ENCODE measurements at places on chromosomes 4 and X.

GRCh38 chrX:133594156-133594555, 178.9 kb upstream of the GPC4 start:
- no peak overlapping the region for H3K27ac ChIP-seq
- no peak for DNase-seq
- H3K4me3 ChIP-seq, result no peak overlapping the region

DNA sequence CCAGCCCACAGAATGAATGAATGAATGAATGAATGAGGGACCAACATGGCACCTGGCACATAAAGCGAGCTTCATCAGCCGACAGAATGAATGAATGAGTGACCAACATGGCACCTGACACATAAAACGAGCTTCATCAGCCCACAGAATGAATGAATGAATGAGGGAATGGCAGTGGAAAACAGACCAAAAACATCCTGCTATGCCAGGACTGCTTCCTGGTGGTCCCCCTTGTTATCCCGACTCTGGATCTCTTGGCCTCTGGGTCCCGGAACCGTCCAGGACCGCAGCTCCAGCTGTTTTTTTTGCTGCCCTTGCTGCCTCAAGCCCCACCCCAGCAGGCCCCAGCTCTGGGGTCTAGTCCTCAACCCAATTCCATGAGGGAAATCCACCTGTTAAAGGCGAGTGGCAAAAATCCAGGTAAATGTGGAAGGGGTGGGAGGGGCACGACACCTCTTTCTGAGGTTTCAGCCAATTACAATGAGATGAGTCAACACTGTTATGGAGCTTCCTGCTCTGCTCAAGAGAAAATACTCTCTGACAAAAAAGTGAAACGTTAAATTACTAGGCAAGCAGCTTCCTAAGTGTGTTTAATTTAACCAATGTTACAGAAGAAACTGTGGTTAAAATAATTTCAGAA, 72.0 kb upstream of the MTNR1A start:
- no peaks in the 10 kb centered on the region for H3K27me3 ChIP-seq
- H3K36me3 ChIP-seq, result peaks cover 3% of the 10 kb centered on the region
- no peak overlapping the region for H3K27ac ChIP-seq
- H3K4me1 ChIP-seq, result no peaks in the 10 kb centered on the region
- no peak overlapping the region for H3K4me3 ChIP-seq

DNA sequence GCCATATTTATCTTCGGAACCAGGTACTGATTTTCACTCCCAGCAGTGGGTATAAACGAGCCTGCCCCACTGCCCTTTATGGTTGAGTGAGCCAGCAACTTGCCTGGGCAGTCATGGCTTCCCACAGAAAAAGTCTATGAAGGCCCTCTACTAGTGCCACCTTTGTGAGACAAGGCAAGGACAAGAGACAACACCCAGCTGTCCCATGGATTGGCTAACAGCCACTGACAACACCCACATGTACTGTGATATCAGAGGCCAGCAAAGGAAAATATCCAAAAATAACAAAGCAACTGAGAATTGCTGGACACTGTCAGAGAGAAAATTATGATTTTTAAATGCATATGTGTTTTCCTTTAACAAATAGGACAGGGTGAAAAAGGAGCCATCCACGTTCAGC, 248.4 kb upstream of the TTC29 start:
- H3K27ac ChIP-seq, result no peak overlapping the region
- no peak for DNase-seq
- H3K27me3 ChIP-seq, result no peaks in the 10 kb centered on the region

- no peak overlapping the region for H3K4me3 ChIP-seq
- H3K27me3 ChIP-seq, result no peaks in the 10 kb centered on the region
- no peaks in the 10 kb centered on the region for H3K4me1 ChIP-seq
Observed at GRCh38 chrX:41518841-41519220, 71.7 kb downstream of the NYX start.

DNA sequence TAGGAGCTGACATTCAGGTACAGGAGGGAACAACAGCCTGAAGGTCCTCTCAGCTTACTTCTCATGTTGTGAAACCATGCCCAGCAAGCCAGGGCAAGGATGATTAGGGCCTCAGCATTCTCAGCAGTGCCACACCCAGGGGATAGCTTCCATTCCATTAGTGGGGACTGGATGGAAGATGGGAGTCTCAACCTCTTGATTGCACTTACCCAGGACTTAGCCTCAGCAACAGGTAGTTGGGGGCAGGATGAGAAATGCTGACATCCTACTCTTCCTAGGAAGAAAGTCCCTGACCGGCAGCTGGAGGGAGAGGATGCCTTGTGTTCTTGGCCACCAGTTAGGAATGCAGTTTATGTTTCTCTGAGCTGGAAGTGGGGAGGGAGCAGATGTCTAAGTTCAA, 8.8 kb upstream of the BEX3 start:
- no peaks in the 10 kb centered on the region for H3K27me3 ChIP-seq
- no peak overlapping the region for H3K27ac ChIP-seq
- H3K4me3 ChIP-seq, result no peak overlapping the region
- H3K4me1 ChIP-seq, result no peaks in the 10 kb centered on the region

DNA sequence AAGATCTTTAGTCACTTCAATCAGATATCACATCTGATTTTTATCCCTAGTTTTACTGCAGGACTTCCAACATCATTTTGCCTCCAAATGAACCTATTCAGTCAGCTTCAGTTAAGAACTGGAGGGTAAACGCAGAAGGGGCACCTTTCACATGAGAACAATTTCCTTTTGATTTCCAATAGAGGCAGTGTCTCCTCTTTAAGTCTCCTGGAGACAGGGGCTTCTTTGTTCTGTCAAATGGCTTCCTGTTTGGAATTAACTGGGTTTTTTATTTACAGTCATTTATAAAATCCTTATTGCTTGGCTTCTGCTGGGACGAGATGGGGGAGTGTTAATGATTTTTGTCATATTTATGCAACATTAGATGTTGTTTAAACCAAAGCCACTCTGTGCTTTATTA, 164.0 kb downstream of the STK32B start:
- no peak overlapping the region for H3K27ac ChIP-seq
- H3K4me1 ChIP-seq, result no peaks in the 10 kb centered on the region
- no peaks in the 10 kb centered on the region for H3K27me3 ChIP-seq
- no peak overlapping the region for H3K4me3 ChIP-seq
- no peak for DNase-seq
- H3K36me3 ChIP-seq, result no peaks in the 10 kb centered on the region

GRCh38 chr4:38804654-38805295, at the start of gene TLR1:
Gene TLR1 (minus strand): TSS chr4:38804791. CDS start chr4:38798831, 5,960 bp downstream.
- peak within 1 kb of the TSS; percentile 82 for H3K27ac ChIP-seq
- no peaks in the 10 kb centered on the region for H3K36me3 ChIP-seq
- no peaks in the 10 kb centered on the region for H3K27me3 ChIP-seq

- no peak overlapping the region for H3K27ac ChIP-seq
Observed at GRCh38 chrX:142977128-142977914, 48.4 kb upstream of the SPANXN4 start.

GRCh38 chr4:7878323-7878722, 61.3 kb downstream of the AFAP1 start:
- H3K36me3 ChIP-seq, result no peaks in the 10 kb centered on the region
- H3K27me3 ChIP-seq, result no peaks in the 10 kb centered on the region
- H3K4me1 ChIP-seq, result peaks cover 8% of the 10 kb centered on the region
- no peak overlapping the region for H3K4me3 ChIP-seq
- no peak for DNase-seq

DNA sequence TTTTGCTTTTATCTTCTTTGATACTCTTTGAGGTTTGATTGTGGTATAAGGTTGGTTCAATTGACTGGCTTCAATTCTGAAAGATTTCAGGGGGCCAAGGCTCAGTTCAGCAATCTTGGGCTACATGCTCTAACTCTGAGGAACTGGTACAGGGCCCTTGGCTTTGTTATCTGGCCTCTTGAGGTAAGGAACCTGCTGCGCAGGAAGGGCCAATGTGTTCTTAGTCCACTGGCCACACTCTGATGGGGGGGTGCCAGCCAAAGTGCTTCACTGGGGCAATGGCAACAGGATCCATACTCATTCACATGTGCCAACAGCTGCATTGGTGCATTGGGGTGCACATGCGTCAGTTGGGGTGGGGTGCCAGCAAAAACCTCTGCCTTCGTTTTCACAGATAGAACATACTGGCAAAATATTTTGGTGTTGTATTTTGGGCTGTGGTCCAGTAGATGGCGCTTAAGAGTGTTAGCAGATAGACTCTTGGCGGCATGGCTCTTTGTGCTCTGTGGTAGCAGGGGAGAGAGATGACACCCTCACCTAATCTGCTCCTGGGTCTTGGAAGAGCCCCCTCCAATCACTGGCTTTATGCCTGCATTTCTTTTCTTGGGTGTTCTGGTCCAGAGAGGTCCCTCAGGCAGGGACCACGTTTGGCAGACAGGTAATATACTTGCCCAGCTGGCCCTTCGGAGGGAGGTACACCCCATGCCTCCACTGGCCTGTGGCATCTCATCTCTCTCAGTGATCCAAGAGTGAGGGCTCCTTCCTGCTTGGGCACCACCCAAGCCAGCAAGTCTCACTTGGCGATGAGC, 42.9 kb downstream of the NDST3 start:
- H3K27ac ChIP-seq, result no peak overlapping the region
- no peaks in the 10 kb centered on the region for H3K36me3 ChIP-seq
- DNase-seq, result no peak
- no peaks in the 10 kb centered on the region for H3K4me1 ChIP-seq
- no peaks in the 10 kb centered on the region for H3K27me3 ChIP-seq
- no peak overlapping the region for H3K4me3 ChIP-seq

DNA sequence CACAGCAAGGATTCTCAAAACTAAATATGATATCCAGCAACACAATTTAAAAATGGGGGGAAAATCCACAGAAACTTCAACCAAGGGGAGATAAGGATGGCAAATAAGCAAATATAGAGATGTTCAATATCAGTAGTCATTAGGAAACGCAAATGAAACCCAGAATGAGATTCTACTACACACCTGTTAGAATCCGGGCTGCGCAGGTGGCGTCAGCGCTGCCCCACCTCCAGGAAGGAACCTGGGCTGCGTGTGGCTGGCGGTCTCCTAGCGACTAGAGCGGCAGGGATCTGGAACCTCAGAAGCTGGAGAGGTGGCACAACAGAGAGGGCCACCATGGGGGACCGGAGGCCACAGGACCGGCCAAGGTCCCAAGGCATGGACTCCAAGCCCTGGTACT, at the start of gene FAM47B:
FAM47B (plus strand) TSS at position 301 of the 400 bp plus-strand sequence; CDS start at position 337, 36 bp downstream.
- no peaks in the 10 kb centered on the region for H3K27me3 ChIP-seq
- no peak for DNase-seq
- no peak within 1 kb of the TSS for H3K4me3 ChIP-seq
- H3K36me3 ChIP-seq, result no peaks in the 10 kb centered on the region
- no peak within 1 kb of the TSS for H3K27ac ChIP-seq

GRCh38 chrX:319579-320125, 1.1 kb upstream of the GTPBP6 start:
- H3K27ac ChIP-seq, result no peak overlapping the region
- peaks cover 7% of the 10 kb centered on the region for H3K36me3 ChIP-seq
- H3K4me3 ChIP-seq, result peak overlapping the region; percentile 95

DNA sequence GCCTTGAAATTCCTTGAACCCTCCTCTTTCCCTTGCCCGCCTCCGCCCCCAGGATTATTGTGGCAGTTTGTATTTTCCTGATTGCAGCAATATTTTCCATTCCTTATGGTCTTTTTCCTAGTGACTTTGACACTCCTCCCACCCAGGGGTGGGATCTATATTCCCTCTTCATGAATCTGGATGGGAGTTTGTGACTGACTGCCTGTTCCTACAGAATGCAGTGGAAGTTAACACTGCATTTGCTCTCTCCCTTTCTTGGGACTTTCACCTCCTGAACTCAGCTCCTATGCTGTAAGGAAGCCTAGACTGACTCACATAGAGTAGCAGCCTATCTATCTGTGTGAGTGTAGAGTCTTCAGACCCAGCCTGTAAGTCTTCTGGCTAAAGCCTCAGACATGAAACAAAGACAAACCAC, 2.2 kb downstream of the FUNDC2 start:
- no peaks in the 10 kb centered on the region for H3K27me3 ChIP-seq
- no peaks in the 10 kb centered on the region for H3K4me1 ChIP-seq
- no peaks in the 10 kb centered on the region for H3K36me3 ChIP-seq

- H3K27ac ChIP-seq, result no peak overlapping the region
- H3K4me3 ChIP-seq, result no peak overlapping the region
- no peaks in the 10 kb centered on the region for H3K4me1 ChIP-seq
Observed at GRCh38 chr4:89579771-89580170, 257.2 kb downstream of the SNCA start.

DNA sequence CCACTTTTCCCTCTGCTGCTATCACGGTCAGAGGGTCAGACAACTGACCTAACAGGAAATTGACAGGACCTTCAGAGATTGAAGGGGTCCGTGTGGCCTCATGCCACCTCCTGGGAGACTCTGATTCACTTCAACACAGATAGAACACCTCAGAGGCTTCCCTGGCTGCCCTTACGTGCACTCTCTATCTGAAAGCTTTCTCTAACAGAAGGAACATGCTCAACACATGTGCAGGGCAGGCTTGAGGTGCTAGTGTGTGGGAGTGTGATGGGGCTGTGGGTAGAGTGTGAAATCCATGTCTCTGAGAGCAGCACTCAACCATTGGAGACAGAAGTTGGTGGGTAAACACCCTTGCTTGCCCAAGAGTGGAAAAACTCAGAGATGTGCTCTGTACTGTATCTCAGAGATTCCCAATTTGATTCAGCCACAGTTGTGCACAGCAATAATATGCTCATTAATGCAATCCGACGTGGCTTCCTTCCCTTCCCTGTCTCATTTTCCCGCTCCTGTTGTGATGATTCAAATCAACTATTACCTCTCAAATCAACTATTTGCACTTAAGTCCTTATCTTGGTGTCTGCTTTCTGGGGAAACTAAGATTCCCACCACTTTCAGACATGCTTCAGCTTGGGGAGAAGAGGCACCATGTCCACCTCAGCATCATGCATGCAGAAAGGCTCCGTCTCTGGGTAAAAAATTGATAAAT, 62.0 kb upstream of the MAGEB2 start:
- no peak for DNase-seq
- no peak overlapping the region for H3K27ac ChIP-seq
- H3K27me3 ChIP-seq, result no peaks in the 10 kb centered on the region
- H3K36me3 ChIP-seq, result no peaks in the 10 kb centered on the region
- no peak overlapping the region for H3K4me3 ChIP-seq

DNA sequence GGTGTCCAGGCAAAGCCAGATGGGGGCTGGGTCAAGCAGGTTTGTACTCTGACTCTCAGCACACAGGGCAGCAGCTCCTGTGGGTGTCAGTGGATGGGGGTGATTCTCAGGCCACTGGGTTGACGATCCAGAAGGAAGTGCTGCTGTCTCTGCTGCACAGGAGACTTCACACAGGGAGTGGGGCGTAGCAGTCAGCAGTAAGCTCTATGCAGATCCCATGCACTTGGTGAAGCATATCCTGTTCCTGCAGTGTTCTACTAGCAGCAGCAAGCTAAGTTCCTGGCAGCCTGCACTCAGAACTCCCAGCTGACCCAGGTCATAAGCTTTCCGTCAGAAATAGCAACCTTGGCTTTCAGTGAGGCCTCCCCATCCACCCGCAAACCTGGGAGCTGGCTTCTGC, 117.6 kb upstream of the NDST3 start:
- H3K4me1 ChIP-seq, result no peaks in the 10 kb centered on the region
- H3K36me3 ChIP-seq, result no peaks in the 10 kb centered on the region
- no peak overlapping the region for H3K4me3 ChIP-seq

GRCh38 chr4:156773648-156774357, 197.8 kb downstream of the PDGFC start:
- no peaks in the 10 kb centered on the region for H3K36me3 ChIP-seq
- H3K27ac ChIP-seq, result no peak overlapping the region
- H3K4me3 ChIP-seq, result no peak overlapping the region
- peaks cover 19% of the 10 kb centered on the region for H3K4me1 ChIP-seq
- H3K27me3 ChIP-seq, result no peaks in the 10 kb centered on the region
- DNase-seq, result no peak

Data from pancreas (tissue), 10 donors.